Left renal cortex interstitium (tissue), 4 donors: ENCODE measurements at places on chromosomes 2 and 18. TPM values are rescaled to one million over a fixed set of nuclear protein-coding genes. Genes with fewer than 3 reads are reported as not detected.

The GPR35 gene
- 1.2 TPM for polyA plus RNA-seq

GRCh38 chr2:168997118-168997521 is 34.0 kb downstream of the ABCB11 start:
- no peak for DNase-seq

The CYBRD1 gene
- polyA plus RNA-seq, result 55.3 TPM

The NAPG gene
- polyA plus RNA-seq, result 36.8 TPM

DNA sequence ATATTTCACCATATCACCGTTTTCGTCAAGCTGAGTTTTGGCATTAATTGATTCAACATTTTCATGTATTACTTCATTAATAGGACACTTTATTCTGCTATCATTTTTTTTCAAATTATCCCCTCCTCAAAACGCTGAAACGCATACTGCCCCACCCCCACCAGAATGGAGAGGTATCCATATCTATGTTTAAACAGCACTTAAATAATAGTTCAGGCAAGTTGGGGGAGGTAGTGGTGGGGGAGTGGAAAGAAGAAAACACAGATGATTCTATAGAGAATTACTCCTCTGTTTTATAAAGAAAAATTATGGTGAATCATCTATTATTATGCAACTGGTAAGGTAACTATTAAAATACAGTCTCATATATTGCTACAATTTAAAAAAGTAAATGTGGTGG is 314.4 kb upstream of the ZEB2 start:
- DNase-seq, result no peak

The HRH4 gene
- polyA plus RNA-seq, result not detected

DNA sequence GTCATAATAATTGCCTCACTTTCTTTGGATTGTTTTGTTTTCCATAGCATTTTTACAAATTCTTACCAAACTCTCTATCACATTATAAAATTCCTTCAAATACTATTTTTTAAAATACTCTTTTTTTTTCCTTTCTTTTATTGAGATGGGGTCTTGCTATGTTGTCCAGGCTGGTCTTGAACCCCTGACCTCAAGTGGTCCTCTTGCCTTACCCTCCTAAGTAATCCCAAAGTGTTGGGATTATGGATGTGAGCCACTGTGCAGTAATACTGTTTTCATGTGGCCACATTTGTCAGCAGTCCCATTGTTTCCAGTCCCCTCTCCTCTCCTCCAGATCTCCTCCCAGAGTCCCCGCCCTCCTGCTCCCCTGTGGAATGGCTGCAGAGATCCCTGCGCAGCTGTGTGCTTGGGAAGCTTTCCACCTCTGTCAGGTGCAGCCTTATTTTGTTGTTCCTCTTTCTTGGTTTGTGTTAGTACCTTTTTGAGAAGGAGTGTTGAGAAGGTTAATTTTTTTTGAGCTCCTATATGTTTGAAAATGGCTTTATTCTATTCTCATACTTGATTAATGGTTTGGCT is 227.3 kb downstream of the LOXHD1 start:
- DNase-seq, result no peak

GRCh38 chr2:176584333-176584732 is 315.1 kb downstream of the MTX2 start:
- DNase-seq, result no peak

- DNase-seq, result no peak
These were observed 42.0 kb downstream of the ZFP36L2 start for GRCh38 chr2:43184339-43184895.

- DNase-seq, result no peak
These were observed 91.2 kb downstream of the VRK2 start for GRCh38 chr2:58137856-58138255.

DNA sequence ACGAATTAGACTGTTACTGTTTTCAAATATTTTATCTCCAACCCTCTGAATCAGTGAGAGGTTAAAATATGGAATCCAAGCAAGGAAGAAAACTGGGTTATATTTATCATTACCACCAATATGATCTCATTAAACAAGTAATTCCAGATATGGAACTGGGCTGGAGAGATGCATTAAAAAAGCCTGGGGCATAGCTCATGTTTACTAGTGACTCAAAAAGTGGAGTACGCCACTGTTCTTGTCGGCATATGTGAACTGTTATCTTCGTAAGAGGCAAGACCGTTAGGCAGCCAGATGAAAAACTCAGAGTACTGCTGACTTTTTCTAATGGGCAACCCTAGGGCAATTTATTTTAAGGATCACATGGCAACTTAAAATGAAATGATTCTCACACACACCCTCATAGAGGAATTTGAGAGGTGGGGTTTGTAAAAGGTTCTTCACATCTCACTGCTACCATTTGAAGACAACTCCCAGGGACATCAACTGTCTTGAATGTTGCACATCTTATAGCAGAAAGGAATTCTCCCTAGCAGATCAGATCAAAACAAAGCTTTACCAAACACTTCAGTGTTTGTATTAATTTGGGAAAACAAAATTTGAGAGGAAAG is 105.2 kb upstream of the TFCP2L1 start:
- DNase-seq, result no peak

The TRIM54 gene
- 5.7 TPM for polyA plus RNA-seq

The CD8A gene
- polyA plus RNA-seq, result 0.29 TPM

- DNase-seq, result no peak
These were observed 12.5 kb downstream of the WIPF1 start for GRCh38 chr2:174585146-174585545.

DNA sequence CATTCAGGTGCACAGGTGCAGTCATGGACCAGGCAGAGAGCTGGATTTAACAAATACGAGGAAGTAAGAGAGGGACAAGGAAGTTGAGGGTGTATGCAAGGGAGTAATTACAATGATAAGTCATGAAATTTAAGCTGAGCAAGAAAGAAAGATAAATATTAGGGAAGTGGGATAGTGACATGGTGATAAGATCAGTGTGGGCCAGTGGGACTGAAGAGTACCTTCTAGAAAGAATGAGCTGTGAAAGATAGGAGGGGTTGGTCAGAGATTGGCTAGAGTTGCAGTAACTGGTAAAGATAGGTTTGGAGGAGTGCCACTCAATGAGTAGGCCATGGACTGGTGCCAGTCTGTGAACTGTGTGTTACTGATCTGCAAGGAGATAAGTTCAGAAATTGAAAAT is 200.8 kb upstream of the SIX3 start:
- DNase-seq, result no peak

- no peak for DNase-seq
These were observed 230.7 kb downstream of the MYO3B start for GRCh38 chr2:170408461-170409163.

DNA sequence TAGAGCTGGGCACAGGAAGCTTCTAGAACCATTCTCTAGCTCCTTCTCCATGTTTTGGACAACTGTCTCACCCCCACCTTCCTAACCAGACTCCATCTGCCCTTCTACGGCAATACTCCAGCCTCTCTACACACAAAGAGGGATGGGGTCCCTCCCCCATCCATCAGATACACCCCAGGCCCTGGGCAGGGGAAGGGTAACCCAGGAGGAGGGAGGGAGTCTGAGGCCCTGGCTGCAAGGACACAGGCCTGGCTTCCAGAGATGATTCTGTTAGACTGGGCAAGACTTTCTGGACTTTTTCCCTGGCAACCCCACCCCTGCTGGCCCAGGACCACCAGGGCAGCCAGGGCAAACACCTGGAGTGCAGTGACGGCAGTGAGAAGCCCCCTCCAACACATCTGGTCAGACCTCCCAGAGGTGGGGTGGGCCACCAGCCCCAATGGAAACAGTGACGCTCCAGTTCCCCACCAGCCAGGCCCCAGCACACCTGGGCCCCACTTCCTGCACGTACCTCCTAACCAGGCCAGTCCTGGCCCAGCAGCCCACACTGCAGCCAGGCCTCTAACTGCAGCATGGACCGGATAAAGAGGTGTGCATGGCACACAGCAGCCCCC is 6.5 kb downstream of the CYP26B1 start:
- DNase-seq, result no peak

- no peak for DNase-seq
These were observed 112.5 kb upstream of the ASB18 start for GRCh38 chr2:236376566-236377244.

GRCh38 chr2:48888066-48888465 is 132.5 kb upstream of the LHCGR start:
- no peak for DNase-seq

The GPBAR1 gene
- polyA plus RNA-seq, result 1.8 TPM

- DNase-seq, result no peak
These were observed 13.0 kb upstream of the SLC9A2 start for GRCh38 chr2:102606353-102606752.

- DNase-seq, result no peak
These were observed 157.1 kb downstream of the GBX2 start for GRCh38 chr2:236010920-236011685.
